ENCODE measurements at places on chromosomes 7 and 10.

- DNase-seq: no peak
Measured at GRCh38 chr10:47013507-47014154, 102.4 kb downstream of the PTPN20 start.

GRCh38 chr7:112213735-112214134 is 7.2 kb downstream of the ZNF277 start:
- DNase-seq: no peak

- no peak for DNase-seq
Measured at GRCh38 chr10:75001715-75002350, 109.6 kb upstream of the SAMD8 start.

GRCh38 chr7:116443646-116444045 is 55.9 kb upstream of the CAV2 start:
- no peak for DNase-seq

GRCh38 chr7:23930312-23930711 is 220.3 kb downstream of the STK31 start:
- DNase-seq: no peak

- DNase-seq: no peak
Measured at GRCh38 chr7:47576031-47576865, 5.7 kb downstream of the TNS3 start.

DNA sequence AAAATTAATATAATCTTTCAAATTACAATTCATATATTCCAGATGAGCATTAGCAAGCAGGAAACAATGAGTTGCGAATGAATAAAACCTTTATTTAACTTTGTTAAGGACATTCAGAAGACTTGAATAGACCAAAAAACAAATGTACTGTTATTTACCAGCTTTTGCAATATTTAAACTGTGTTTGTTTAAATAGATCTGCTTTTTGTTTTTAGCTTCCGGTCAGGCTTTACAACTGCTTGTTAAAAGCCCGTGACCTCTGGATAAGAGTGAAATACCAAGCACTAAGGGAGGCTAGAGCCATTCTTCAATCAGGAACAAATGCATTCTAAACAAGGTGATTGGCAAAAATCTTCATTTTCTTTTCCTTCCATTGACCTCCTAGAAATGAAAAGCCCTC is 184.9 kb upstream of the GNAI1 start:
- no peak for DNase-seq

GRCh38 chr10:43653746-43654145 is 5.1 kb upstream of the ZNF32 start:
- DNase-seq: no peak
